ENCODE measurements at places on chromosomes 2 and 18.
A peak's percentile ranks its signal among the peaks of the same experiment; 100 is the strongest.

DNA sequence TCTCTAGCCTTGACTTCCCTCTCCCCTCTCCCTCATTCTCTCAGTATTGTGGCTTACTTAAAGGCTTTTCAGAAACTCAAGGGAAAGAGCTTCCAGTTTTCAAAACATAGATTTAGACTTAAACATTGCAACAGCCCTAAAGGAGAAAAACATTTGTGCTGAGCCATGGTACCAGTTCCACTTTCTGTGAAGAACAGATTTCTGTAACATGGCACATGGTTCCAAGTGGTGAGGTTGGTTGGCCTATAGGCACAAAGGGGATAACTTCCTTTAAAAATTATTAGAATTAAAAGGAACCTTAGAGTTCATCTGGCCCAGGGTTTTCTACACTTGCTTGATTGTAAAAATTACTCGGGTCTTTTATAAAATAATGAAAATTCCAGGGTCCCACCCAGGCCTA lies 138.6 kb upstream of the CDCA7 start:
- DNase-seq, result no peak

GRCh38 chr2:148201075-148202004 lies 180.4 kb downstream of the MBD5 start:
- peak; percentile 11 for DNase-seq

DNA sequence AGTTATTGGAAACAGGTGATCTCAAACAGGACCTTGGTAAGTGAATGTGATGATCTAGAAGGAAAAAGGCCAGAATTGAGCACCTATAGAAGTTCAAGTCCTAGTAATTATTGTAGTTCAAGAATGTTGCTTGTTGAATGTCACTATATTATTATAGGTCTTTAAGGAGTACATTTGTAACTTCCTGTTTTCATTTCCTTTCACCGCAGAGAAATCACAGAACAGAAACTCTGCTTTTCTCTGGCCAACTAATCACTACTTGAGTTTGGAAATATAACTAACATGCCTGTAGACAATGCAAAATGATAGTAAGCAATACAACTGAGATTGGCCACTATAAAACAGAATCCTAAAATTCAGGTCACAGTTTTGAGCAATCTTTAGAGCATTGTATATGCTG lies 61.8 kb upstream of the EFEMP1 start:
- no peak for DNase-seq

- no peak for DNase-seq
Measured at GRCh38 chr18:58113337-58113736, 69.3 kb downstream of the NEDD4L start.

DNA sequence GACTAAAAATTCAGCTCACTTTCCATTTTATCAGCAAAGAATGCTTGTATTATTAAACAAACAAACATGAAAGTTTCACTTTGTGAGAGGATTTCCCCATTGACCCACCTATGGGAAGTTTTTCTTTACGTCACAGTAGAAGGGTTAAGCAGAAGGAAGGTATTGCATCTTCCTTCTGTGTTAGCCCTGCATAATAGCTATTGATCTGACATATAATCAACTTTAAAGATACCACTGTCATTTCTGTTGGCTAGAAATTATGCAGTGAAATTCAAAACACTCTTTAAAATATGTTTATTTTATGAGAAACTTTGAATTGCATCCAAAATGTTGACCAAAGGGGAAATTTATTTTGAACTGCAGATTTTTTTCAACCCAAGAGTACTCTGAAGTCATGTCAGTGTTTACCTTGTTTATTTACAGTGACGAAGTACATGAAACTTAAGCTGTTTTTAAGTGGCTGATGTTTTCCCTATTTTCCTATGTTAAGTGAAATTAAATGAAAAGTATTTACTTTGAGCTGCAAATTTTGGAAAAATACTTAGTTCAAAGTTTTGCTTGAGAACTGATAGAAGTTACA lies 566.4 kb downstream of the ZEB2 start:
- DNase-seq, result no peak

DNA sequence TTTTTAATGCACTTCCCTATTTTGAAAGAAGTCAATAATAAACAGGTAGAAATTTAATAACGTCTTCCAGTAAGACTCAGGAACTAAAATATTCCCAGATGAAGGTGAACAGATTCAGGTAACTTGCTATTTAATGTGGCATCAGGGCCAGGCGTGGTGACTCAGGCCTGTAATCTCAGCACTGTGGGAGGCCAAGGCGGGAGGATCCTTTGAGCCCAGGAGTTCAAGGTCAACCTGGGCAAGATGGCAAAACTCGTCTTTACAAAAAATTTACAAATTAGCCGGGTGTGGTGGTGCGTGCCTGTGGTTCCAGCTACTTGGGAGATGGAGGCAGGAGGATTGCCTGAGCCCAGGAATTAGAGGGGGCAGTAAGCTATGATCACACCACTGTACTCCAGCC lies 81.8 kb downstream of the NXPH2 start:
- DNase-seq, result no peak

- no peak for DNase-seq
Measured at GRCh38 chr2:152583512-152584229, 133.6 kb downstream of the PRPF40A start.

DNA sequence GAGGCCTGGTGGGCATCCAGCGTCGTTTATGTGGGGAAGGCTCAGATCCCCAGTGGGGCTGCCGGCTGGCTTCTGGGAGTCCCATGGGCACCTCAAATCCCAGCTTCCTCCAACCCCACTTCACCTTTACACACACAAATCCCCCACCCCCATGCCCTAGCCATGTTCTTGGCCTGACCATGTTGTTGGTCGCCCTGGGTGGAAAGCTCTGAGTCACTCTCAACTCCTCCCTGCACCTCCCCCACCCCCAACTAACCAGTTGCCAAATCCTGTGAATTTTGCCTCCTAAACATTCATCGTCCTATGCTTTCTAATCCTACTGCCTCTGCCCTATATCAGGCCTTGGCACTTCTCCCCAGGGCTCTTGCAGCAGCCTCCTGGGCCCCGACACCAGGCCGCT lies 6.4 kb downstream of the TNS1 start:
- DNase-seq, result no peak

DNA sequence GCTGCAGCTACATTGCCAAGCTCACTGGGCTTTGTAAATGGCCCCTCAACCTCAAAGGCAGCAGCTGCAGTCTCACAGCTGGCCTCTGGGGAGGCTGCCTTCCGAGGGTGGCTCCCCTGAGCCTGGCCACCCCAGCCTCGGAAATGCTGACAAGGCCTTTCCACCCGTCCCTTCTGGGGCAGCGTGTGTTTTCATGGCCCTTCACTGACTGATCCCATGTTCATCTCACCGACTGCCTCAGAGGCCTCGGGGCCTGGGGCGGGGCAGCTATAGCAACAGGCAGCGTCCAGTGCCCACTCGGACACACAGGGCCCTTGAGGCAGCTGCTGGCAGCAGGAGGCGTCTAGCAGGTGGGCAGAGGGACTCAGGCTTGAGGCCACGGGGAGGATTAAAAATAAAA lies 149.7 kb downstream of the GLI2 start:
- no peak for DNase-seq

DNA sequence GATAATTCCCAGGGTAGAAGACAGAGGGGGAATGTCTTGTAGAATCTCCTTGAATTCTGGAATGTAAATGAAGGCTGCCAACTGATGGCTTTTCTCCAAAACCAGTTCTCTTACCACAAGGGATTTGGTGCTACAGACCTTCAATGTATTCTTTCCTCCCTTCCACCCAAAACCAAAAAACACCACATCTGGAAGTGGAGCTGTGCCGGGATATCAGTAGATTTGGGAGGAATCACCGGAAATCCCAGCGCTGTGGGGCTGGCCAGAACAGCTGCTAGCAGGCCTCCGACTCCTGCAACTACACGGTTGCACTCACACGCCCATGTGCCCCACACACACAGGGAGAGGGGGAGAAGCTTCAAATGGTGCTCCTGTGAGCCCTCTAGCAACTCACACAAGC lies 45.7 kb downstream of the RPL31 start:
- DNase-seq, result no peak

DNA sequence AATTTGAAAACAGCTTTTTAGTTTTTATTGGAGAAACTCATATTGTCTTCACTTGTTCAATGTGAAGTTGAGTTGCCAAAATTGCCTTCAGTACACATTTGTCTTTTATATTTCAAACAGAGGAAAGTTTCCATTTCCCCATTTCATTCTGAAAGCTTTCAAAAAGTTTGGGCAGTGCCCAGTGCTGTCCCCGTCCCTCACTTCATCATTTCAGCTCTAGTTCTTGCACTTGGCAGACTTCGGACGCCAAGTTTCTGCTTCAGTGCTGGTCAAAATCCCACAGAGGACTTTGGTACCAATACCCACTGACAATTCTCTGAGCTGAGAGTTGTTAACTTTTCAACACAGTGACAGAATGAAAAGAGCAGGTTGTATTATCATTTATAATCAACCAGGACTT lies 43.4 kb upstream of the AQP4 start:
- no peak for DNase-seq

DNA sequence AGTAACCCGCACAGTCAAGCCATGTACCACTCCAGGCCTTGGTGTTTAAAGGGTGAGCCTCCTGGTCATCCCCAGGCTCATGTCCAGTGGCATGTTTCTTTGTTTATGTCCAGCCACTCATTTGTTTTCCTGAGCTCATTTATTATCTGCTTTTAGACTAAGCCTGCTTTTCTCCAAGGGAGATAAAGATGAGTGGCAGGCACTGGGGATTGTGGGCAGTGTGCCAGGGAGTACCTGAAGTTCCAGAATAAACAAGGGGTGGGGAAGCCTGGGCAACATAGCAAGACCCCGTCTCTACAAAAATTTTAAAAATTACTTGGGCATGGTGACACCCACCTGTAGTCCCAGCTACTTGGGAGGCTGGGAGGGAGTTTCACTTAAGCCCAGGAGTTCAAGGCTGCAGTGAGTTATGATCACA lies 1.9 kb downstream of the ANXA4 start:
- DNase-seq, result no peak

GRCh38 chr2:227855440-227855839 lies 16.0 kb upstream of the DAW1 start:
- DNase-seq, result no peak

DNA sequence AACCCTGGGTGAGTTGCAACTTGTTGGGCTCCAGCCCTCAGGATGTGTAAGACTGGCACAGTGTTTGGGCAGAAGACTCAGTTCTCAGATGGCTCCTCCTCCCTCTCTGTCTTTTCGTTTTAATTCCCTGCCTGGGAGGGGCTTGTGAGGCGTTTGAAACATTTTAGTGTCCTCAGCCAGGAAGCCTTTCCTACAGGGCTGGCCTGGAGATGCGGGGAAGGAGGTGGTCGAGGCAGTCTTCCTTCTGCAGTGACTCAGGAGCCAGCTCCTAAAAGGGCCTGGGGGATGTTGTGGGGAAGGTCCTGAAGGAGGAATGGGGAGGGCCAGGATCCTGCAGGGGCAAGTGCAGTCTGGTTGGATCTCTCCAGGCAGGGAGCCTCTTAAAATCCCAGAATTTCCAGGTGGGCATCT lies 22.1 kb upstream of the IGFBP5 start:
- DNase-seq, result no peak

DNA sequence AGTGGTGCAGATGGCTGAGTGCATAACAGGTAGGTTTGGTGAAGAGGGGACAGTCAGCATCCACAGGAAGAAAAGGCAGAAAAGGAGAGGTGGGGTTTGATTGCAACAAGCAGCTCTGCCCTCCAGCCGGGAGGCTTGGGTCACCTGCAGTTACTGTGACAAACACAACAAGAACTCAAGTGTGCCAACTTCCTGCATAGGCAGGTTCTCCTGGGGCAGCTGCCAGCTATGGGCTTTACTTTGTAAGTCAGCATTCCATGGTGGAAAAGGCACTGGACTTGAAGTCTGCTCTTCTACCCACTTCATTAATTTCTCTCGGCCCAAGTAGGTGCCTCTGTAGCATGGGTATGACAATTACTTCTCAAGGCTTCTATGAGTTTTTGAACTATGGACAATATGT lies 98.9 kb downstream of the MYT1L start:
- no peak for DNase-seq

- no peak for DNase-seq
Measured at GRCh38 chr2:62698653-62699052, 6.9 kb upstream of the EHBP1 start.

GRCh38 chr2:208671886-208672680 lies 265.5 kb downstream of the PTH2R start:
- no peak for DNase-seq

DNA sequence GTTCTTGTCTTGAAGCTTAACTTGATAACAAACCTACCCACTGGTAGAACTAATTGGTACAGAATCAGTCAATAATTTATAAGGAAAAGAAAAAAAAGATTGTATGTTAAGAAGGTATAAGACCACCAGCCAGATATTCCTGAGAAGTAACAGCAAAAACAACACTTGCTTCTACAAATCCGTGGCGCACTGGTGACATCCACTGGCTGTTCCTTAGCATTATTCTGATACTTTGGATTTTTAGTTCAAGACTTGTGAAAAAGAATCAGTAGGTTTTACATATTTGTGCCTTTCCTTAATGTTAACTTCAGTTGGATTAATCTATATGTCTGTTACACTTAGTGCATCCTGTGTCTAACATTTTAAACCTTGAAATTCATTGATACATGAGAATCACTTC lies 141.8 kb downstream of the GRB14 start:
- DNase-seq, result no peak
